ENCODE measurements at places on chromosomes 11 and 22. TPM values are rescaled to one million over a fixed set of nuclear protein-coding genes. Genes with fewer than 3 reads are reported as not detected.
A peak's percentile ranks its signal among the peaks of the same experiment; 100 is the strongest.

DNA sequence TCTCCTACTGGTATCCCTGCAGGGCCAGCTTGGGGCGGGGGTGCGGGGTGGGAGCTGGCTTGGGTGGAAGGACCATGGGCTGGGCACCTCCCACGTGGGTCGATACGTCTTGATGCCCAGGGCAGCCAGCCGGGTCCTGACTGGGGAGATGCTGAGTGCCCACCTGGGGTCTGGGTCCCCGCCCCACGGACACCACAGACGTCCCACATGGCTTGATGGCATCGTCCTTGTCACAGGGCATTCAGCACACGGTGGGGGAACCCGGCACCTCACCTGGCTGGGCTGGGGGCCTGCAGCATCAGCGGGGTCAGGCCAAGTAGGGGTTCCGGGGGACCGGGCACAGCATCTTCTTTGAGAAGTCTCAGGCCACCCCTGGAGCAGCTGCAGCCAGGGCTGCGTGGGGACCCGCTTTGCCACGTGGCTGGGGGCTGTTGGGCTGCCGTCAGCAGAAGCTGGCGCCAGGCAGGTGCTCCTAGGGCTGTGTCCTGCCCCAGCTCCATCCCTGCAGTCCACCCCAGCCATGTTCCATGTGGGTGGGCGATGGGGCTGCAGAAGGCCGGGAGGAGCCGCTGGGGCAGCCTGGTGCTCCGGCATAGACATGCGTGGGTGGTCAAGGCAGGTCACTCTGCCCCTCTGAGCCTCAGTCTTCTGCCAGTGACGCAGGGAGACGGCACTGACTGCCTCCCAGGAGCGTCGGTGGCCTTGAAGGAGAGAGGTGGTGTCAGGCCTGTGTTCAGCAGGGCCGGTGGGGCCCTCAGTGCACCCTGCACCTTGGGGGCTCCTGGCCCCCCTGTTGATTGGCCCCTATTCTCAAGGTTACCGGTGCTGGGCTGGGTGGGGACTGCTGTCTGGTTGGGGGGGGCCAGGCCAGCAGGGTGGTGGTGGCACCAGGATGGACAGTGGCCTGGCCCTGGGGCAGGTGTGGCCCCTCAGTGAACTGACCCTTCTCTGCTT, 8.4 kb downstream of the SELENOO start:
- H3K4me3 ChIP-seq = no peak overlapping the region
- no peak overlapping the region for H3K27ac ChIP-seq
- DNase-seq = no peak
- H3K4me1 ChIP-seq = peaks cover 15% of the 10 kb centered on the region
- no peaks in the 10 kb centered on the region for H3K36me3 ChIP-seq

Gene SLC29A2
- 7.8 TPM for total RNA-seq

Gene BATF2
- total RNA-seq = 1.4 TPM

GRCh38 chr11:36328966-36329673, 33.0 kb downstream of the PRR5L start:
- no peaks in the 10 kb centered on the region for H3K4me1 ChIP-seq
- no peak overlapping the region for H3K27ac ChIP-seq
- DNase-seq = no peak
- H3K36me3 ChIP-seq = no peaks in the 10 kb centered on the region
- H3K4me3 ChIP-seq = no peak overlapping the region

GRCh38 chr11:120224972-120225909, 14.4 kb downstream of the OAF start:
- peak overlapping the region; percentile 63 for H3K27ac ChIP-seq
- H3K4me1 ChIP-seq = peaks cover 17% of the 10 kb centered on the region
- DNase-seq = peak; percentile 56
- H3K27me3 ChIP-seq = no peaks in the 10 kb centered on the region

- H3K27ac ChIP-seq = no peak within 1 kb of the TSS
- DNase-seq = peak; percentile 86
- no peak within 1 kb of the TSS for H3K4me3 ChIP-seq
- H3K36me3 ChIP-seq = peaks cover 1% of the 10 kb centered on the region
- no peaks in the 10 kb centered on the region for H3K27me3 ChIP-seq
- peaks cover 25% of the 10 kb centered on the region for H3K4me1 ChIP-seq
Measured at GRCh38 chr22:41699264-41700107, at the start of gene MEI1. Gene MEI1, plus strand, starts transcription at chr22:41699503. Its CDS starts 36 bp downstream, at chr22:41699539.

Gene OR8H3
- not detected for total RNA-seq

Gene RIBC2
- not detected for total RNA-seq

Gene USH1C
- total RNA-seq = not detected

Gene OR2D2
- not detected for total RNA-seq

DNA sequence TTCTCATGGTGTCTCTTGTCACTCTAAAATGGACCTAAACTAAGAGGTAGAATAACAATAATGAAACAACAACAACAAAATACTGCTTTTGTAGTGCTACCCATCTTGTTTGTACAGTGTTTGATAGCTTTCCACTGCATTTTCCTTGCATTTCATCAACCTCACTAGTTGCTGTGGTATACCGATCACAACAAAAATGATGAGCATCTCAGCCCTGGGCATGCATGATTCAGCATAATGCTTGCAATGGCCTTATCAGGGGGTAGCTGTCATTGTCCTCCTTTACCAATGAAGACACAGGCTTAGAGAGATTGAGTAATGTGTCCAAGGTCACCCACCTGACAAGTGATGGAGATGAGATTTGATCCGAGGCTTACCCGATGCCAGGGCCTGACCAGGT, 682.5 kb downstream of the NTM start:
- H3K4me1 ChIP-seq = no peaks in the 10 kb centered on the region
- H3K36me3 ChIP-seq = no peaks in the 10 kb centered on the region
- H3K4me3 ChIP-seq = no peak overlapping the region
- H3K27ac ChIP-seq = no peak overlapping the region
- DNase-seq = no peak

- no peak overlapping the region for H3K27ac ChIP-seq
- peak; percentile 17 for DNase-seq
- peaks cover 15% of the 10 kb centered on the region for H3K27me3 ChIP-seq
- peaks cover 12% of the 10 kb centered on the region for H3K4me1 ChIP-seq
- no peaks in the 10 kb centered on the region for H3K36me3 ChIP-seq
- H3K4me3 ChIP-seq = no peak overlapping the region
Measured at GRCh38 chr11:78961247-78961646, 386.6 kb upstream of the NARS2 start.

- H3K27ac ChIP-seq = no peak overlapping the region
- H3K4me3 ChIP-seq = no peak overlapping the region
- no peak for DNase-seq
- no peaks in the 10 kb centered on the region for H3K27me3 ChIP-seq
Measured at GRCh38 chr11:3338569-3339339, 40.2 kb downstream of the ZNF195 start.

GRCh38 chr11:44808053-44808753, 81.4 kb downstream of the TSPAN18 start:
- no peak overlapping the region for H3K27ac ChIP-seq
- DNase-seq = no peak
- no peaks in the 10 kb centered on the region for H3K27me3 ChIP-seq
- H3K4me3 ChIP-seq = no peak overlapping the region
- peaks cover 40% of the 10 kb centered on the region for H3K4me1 ChIP-seq

DNA sequence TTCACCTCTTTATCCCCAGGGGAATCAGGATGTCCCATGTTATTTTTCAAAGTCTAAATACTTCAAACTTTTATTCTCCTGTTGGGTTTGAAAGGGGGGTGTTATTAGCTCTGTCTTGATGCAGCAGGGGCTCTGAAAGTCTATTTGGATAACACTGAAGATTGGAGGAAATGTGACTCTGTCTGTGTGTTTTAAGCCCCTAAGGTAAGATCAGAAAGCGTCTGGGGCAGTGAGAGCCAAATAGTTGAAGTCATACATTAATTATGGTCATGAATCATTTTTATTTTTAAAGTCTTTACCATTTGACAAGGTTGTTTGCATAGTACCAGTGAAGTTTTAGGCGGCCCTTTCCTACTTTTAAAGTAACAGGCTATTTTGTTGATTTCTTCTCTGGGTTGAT, 139.0 kb downstream of the UVRAG start:
- DNase-seq = no peak
- H3K4me1 ChIP-seq = peaks cover 35% of the 10 kb centered on the region
- no peak overlapping the region for H3K4me3 ChIP-seq
- no peaks in the 10 kb centered on the region for H3K36me3 ChIP-seq
- no peaks in the 10 kb centered on the region for H3K27me3 ChIP-seq

Gene ADM
- 7.2 TPM for total RNA-seq

- no peak overlapping the region for H3K4me3 ChIP-seq
- no peaks in the 10 kb centered on the region for H3K4me1 ChIP-seq
- DNase-seq = no peak
- H3K27ac ChIP-seq = no peak overlapping the region
Measured at GRCh38 chr11:84128840-84129239, 842.7 kb upstream of the CCDC90B start.

- H3K27ac ChIP-seq = no peak overlapping the region
- H3K36me3 ChIP-seq = no peaks in the 10 kb centered on the region
- H3K4me1 ChIP-seq = peaks cover 6% of the 10 kb centered on the region
- H3K27me3 ChIP-seq = no peaks in the 10 kb centered on the region
- peak; percentile 81 for DNase-seq
Measured at GRCh38 chr11:123511037-123511870, 81.2 kb downstream of the GRAMD1B start.

DNA sequence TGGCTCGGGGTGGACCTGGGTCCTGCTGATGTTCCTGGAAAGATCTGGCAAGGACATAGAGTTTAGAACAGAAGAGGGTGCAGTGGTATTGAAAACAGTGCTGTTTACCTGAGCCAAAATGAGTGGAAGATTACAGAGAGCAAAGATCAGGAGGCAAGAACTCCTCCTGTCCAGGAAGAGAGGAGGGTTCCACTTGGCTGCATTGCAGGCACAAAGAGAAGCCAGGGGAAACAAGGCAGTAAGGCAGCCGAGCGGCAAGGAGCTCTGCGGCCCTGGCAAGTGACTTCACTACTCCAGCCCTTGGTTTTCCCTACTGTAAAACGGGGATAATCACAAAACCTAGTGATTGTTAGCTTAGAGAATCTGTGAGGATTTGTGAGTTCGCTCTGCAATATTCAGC, 3.7 kb upstream of the PACSIN2 start:
- DNase-seq = no peak
- no peaks in the 10 kb centered on the region for H3K27me3 ChIP-seq
- H3K36me3 ChIP-seq = no peaks in the 10 kb centered on the region
- peaks cover 8% of the 10 kb centered on the region for H3K4me1 ChIP-seq
- no peak overlapping the region for H3K4me3 ChIP-seq

- H3K27me3 ChIP-seq = no peaks in the 10 kb centered on the region
- H3K4me3 ChIP-seq = no peak overlapping the region
- no peak for DNase-seq
- H3K36me3 ChIP-seq = no peaks in the 10 kb centered on the region
Measured at GRCh38 chr11:7278314-7278917, 26.7 kb downstream of the SYT9 start.

- no peaks in the 10 kb centered on the region for H3K27me3 ChIP-seq
- no peak for DNase-seq
- H3K4me3 ChIP-seq = no peak overlapping the region
- H3K4me1 ChIP-seq = no peaks in the 10 kb centered on the region
- H3K36me3 ChIP-seq = no peaks in the 10 kb centered on the region
Measured at GRCh38 chr11:117641008-117641915, 155.8 kb downstream of the DSCAML1 start.

GRCh38 chr11:72637198-72637597, 37.0 kb downstream of the PDE2A start:
- no peaks in the 10 kb centered on the region for H3K36me3 ChIP-seq
- H3K4me3 ChIP-seq = no peak overlapping the region
- H3K4me1 ChIP-seq = peaks cover 87% of the 10 kb centered on the region
- peak overlapping the region; percentile 87 for H3K27ac ChIP-seq

Gene P2RX6
- total RNA-seq = 2.3 TPM

- no peak overlapping the region for H3K4me3 ChIP-seq
- no peaks in the 10 kb centered on the region for H3K4me1 ChIP-seq
- H3K36me3 ChIP-seq = peaks cover 100% of the 10 kb centered on the region
- DNase-seq = no peak
- no peak overlapping the region for H3K27ac ChIP-seq
Measured at GRCh38 chr22:19466126-19466716, 12.8 kb downstream of the UFD1 start.

DNA sequence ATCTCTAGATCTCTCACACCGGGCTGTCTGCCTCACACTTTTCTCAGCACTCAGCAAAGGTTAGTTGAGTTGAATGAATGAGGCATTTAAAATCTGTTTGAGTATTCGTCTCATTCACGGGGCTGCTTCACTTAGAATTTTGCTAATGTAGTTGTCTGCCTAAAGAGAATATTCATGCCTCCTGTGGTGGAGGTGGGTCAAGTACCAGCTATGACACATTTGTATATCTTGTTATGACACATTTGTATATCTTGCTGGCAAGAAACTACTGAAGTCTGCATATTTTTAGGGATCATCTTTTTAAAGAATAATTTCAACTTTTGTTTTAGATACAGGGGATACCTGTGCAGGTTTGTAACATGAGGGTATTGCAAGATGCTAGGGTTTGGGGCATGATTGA, 43.1 kb downstream of the LDLRAD3 start:
- H3K4me3 ChIP-seq = no peak overlapping the region
- no peaks in the 10 kb centered on the region for H3K4me1 ChIP-seq
- H3K27ac ChIP-seq = no peak overlapping the region
- no peaks in the 10 kb centered on the region for H3K36me3 ChIP-seq
- no peak for DNase-seq
- H3K27me3 ChIP-seq = no peaks in the 10 kb centered on the region

DNA sequence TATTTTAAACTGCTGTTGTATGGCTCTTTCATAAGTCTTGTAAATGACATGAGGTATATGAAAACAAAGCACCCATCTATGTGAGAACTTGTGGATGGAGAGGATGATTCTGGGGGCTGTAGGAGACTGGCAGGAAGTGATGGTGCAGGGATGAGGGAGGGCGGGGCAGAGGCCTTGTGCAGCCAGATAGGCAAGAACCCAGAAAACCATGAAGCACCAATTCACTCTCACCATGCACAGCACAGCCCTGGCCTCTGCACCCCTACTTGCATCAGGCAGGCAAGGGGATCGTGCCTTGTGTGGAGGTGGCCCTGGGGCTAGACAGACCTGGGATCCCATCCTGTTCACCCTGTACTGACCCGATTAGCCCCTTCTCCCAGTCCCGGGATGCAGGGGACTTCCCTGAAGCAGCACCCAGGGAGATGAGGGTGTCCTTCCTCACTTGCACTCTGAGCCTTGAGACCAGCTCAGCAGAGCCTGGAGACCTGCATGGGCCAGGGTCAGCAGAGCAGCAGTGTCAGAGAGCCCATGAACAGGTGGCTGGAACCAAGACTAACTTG, 85.5 kb downstream of the MORC2 start:
- H3K27me3 ChIP-seq = no peaks in the 10 kb centered on the region
- no peak overlapping the region for H3K4me3 ChIP-seq
- no peaks in the 10 kb centered on the region for H3K36me3 ChIP-seq
- peak; percentile 5 for DNase-seq
- H3K27ac ChIP-seq = no peak overlapping the region

GRCh38 chr22:39212721-39213376, 31.9 kb downstream of the PDGFB start:
- no peaks in the 10 kb centered on the region for H3K27me3 ChIP-seq
- no peak for DNase-seq
- H3K27ac ChIP-seq = no peak overlapping the region
- H3K4me3 ChIP-seq = no peak overlapping the region
- H3K36me3 ChIP-seq = no peaks in the 10 kb centered on the region

DNA sequence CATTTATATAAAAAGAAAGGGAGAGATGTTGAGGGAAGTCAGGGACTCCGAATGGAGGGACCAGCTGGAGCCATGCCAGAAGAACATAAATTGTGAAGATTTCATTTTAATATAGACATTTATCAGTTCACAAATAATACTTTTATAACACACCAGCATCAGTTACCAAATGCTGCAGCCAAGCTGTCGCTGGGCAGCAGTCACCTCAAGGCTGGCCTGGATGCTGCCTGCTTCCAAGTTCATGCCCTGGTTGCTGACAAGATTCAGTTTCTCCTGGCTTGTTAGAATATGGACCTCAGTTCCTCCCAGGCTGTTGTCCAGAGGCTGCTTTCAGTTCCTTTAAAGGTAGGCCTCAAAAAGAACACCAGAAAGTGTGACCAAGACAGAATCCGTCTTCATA, 30.8 kb upstream of the ALDH3B2 start:
- no peaks in the 10 kb centered on the region for H3K27me3 ChIP-seq
- no peak for DNase-seq
- H3K4me3 ChIP-seq = no peak overlapping the region
- H3K27ac ChIP-seq = no peak overlapping the region

Gene SYCE3
- total RNA-seq = not detected

Gene KCNQ1
- total RNA-seq = 38.0 TPM
